Foreskin keratinocyte (primary cell): ENCODE measurements at places on chromosomes 11 and 22. TPM values are rescaled to one million over a fixed set of nuclear protein-coding genes. Genes with fewer than 3 reads are reported as not detected.

Gene TSSK2
- not detected in 2 replicates for total RNA-seq

Gene OR5B2
- total RNA-seq = not detected in 2 replicates

Gene PAX6
- not detected in 2 replicates for total RNA-seq

Gene SHISAL1
- total RNA-seq = 0.03 TPM in 1 of 2 replicates, not detected in the other

DNA sequence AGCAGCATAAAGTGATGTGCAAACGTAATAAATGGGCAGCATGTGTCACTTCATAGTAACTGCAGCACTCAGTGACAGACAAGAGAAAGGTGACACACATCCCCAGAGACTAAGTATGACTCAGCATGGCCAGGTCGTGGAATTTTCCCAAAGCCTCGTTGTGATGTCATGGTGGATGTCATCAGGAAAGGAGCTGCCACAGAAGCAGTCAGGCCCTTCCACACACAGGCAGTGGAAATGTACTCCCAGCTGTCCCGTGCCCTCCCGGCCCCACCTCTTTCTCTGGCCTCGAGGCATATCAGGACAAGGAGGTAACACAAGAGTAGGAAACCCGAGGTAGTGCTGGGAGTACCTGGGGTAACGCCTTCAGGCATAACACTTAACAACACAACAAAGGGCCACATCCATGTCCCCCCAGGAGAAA lies 8.1 kb downstream of the PC start:
- peak; percentile 56 for DNase-seq

GRCh38 chr22:38009000-38009806 lies 24.8 kb upstream of the SOX10 start:
- DNase-seq = no peak

GRCh38 chr11:106913141-106913540 lies 105.1 kb downstream of the GUCY1A2 start:
- DNase-seq = no peak

- no peak for DNase-seq
Observed at GRCh38 chr11:7787239-7787638, 9.5 kb downstream of the OR5P2 start.

- no peak for DNase-seq
Observed at GRCh38 chr11:61453695-61454094, 23.8 kb downstream of the SDHAF2 start.

- DNase-seq = no peak
Observed at GRCh38 chr22:22061085-22062077, 78.8 kb upstream of the TOP3B start.

DNA sequence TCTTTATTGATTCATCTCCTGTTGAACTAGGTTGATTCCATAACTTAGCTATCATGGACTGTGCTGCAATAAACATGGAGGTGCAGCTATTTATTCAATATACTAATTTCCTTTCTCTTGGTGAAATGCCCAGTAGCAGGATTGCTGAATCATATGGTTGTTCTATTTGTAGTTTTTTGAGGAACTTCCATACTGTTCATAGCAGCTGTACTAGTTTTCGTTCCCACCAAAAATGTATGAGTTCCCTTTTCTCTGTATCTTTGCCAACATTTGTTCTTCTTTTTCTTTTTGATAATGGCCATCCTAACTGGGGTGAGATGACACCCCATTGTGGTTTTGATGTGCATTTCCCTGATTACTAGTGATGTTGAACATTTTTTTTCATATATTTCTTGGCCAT lies 87.2 kb upstream of the NAV2 start:
- no peak for DNase-seq

- DNase-seq = no peak
Observed at GRCh38 chr11:130808541-130808940, 107.7 kb downstream of the SNX19 start.

DNA sequence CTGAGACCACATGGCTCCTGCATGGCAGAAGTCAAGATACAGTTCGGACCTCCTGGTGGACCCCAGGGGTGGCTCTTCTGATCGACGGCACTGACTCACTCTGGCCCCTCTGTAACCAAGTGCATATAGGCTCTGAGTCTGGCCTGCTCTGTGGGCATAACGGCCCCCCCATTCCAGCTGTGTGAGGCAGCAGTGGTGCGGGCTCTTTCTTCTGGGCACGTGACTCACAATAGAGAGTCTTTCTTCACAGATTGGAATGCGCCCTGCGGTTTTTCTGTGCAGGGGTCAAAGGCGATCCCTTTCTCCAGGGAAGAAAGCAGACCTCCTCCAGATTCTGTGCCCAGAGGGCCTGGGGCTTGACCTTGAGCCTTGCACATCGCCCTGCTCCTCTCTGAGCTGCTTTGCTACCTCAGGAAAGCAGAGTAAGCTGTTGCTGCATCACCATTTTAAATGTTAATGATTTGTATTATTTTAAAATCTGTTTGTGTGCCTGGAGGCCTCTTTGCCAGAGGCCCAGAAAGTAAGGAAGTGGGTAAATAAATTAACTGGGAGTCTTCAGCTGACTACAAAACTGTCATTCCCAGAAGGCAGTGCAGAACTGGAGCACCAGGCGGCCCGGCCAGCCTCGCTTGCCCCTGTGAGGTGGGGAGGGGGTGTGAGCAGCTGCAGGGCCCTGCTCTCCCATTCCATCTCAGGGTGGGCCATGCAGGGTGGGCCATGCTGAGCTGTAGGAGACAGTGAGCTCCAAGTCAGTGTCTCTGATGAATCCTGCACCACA lies 199.0 kb downstream of the GRIK4 start:
- peak; percentile 56 for DNase-seq
